Thymus (tissue), 14 donors: ENCODE measurements at places on chromosomes 2 and 18. TPM values are rescaled to one million over a fixed set of nuclear protein-coding genes. Genes with fewer than 3 reads are reported as not detected.

- DNase-seq, result no peak
- H3K4me3 ChIP-seq, result no peak overlapping the region
- no peaks in the 10 kb centered on the region for H3K36me3 ChIP-seq
- no peak overlapping the region for H3K27ac ChIP-seq
- peaks cover 3% of the 10 kb centered on the region for H3K27me3 ChIP-seq
- no peaks in the 10 kb centered on the region for H3K4me1 ChIP-seq
These were observed 14.0 kb upstream of the ANKRD62 start for GRCh38 chr18:12079491-12080237.

GRCh38 chr2:105490956-105491355 is 92.1 kb upstream of the FHL2 start:
- no peak overlapping the region for H3K27ac ChIP-seq
- H3K4me1 ChIP-seq, result no peaks in the 10 kb centered on the region
- no peaks in the 10 kb centered on the region for H3K36me3 ChIP-seq
- no peak overlapping the region for H3K4me3 ChIP-seq
- H3K27me3 ChIP-seq, result no peaks in the 10 kb centered on the region

GRCh38 chr2:61658841-61659780 is 121.0 kb upstream of the XPO1 start:
- no peaks in the 10 kb centered on the region for H3K27me3 ChIP-seq
- H3K4me1 ChIP-seq, result no peaks in the 10 kb centered on the region
- no peaks in the 10 kb centered on the region for H3K36me3 ChIP-seq
- H3K4me3 ChIP-seq, result no peak overlapping the region
- H3K27ac ChIP-seq, result no peak overlapping the region

DNA sequence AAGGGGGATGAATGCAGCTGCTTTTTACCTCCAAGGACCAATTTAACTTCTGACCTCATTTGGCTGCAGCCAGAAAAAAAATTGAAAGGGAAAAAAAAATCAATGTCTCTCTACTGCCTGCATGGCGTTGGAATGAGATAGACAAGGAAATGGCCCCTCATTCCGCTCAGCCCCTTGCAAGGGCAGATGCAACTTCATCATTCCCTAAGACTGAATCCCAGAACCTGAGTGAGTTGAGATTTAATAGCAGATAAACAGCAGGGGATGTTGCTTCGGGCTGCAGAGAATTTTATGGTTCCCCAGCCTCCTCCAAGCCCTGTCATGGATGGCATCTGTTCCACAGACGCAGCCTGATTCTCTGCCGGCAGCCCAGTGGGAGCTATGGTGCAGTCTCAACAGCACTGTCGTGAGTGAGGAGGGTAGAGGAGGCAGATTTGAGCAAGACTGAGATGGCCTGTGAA is 49.0 kb downstream of the CAPN13 start:
- no peak overlapping the region for H3K27ac ChIP-seq
- no peaks in the 10 kb centered on the region for H3K36me3 ChIP-seq
- H3K4me3 ChIP-seq, result no peak overlapping the region
- H3K27me3 ChIP-seq, result no peaks in the 10 kb centered on the region

GRCh38 chr18:60624207-60624606 is 251.6 kb upstream of the MC4R start:
- no peak overlapping the region for H3K27ac ChIP-seq
- H3K36me3 ChIP-seq, result no peaks in the 10 kb centered on the region
- H3K4me1 ChIP-seq, result no peaks in the 10 kb centered on the region
- H3K4me3 ChIP-seq, result no peak overlapping the region
- DNase-seq, result no peak

Gene CENPA
- total RNA-seq, result 25.6 TPM

Gene RAD51AP2
- not detected for total RNA-seq

Gene DLGAP1
- total RNA-seq, result 0.24 TPM

Gene DHRS9
- total RNA-seq, result 0.85 TPM

Gene IL1RL1
- 1.1 TPM for total RNA-seq

Gene DSC2
- 11.1 TPM for total RNA-seq
